Choroid plexus epithelial cell (primary cell): ENCODE measurements at places on chromosomes 7 and 10.

DNA sequence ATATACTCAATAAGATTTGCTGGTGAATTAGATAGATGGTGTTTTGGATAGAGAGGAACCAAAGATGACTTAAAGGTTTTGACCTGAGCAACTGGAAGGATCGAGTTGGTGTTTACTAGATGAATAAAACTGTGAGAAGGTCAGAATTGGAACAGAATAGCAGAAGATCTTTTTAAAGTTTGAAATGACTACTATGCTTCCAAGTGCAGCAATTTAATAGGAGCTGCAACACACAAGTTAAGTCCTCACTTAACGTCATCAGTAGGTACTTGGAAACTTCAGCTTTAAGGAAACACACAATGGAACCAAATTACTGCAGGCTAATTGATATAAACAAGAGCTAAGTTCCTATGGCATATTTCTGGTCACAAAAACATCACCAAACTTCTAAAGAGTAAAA is 86.5 kb downstream of the RTKN2 start:
- no peak for DNase-seq

DNA sequence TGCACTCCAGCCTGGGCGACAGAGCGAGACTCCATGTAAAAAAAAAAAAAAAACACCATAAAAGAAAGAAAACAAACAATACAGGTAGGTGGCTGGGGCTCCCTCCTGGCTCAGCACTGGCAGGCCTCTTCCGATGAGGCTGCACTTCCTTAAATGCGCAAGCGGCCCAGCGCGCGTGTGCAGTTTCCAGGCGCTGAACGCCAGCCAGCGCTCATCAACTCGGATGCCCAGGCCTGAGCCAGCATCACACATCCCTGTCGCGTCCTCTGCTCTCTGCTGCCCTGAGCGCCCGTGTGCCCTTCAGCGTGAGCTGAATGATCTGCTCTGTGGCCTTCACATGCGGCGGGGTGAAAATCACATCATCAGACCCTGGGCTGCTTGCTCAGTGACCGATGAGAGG is 31.8 kb downstream of the NUDT1 start:
- no peak for DNase-seq

DNA sequence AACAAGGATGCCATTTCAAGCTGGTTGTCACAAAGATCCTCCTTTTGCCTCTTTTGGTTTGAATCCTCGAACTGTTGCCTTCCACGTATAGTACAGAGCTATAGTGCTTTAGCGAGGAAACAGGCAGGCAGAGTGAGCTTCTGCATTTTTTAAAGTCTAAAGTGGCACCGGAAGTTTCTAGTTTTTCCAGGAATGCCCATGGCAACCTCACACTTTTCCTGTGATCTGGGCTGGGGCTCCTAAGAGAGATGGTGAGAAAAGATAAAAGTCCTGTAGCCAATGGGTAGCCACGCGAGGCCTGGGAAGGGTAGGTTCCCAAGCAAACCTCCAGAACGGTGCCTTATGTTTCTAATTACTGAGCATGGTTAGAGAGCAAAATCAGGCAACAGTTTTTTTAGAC is 76.7 kb downstream of the CALD1 start:
- DNase-seq, result no peak

GRCh38 chr10:129679207-129679606 is 212.2 kb downstream of the MGMT start:
- no peak for DNase-seq

GRCh38 chr7:102453319-102453718 is 11.3 kb downstream of the ALKBH4 start:
- no peak for DNase-seq

GRCh38 chr10:11683529-11684320 is 58.5 kb upstream of the ECHDC3 start:
- no peak for DNase-seq

- DNase-seq, result no peak
Measured at GRCh38 chr7:29154076-29154475, 7.7 kb upstream of the CPVL start.

DNA sequence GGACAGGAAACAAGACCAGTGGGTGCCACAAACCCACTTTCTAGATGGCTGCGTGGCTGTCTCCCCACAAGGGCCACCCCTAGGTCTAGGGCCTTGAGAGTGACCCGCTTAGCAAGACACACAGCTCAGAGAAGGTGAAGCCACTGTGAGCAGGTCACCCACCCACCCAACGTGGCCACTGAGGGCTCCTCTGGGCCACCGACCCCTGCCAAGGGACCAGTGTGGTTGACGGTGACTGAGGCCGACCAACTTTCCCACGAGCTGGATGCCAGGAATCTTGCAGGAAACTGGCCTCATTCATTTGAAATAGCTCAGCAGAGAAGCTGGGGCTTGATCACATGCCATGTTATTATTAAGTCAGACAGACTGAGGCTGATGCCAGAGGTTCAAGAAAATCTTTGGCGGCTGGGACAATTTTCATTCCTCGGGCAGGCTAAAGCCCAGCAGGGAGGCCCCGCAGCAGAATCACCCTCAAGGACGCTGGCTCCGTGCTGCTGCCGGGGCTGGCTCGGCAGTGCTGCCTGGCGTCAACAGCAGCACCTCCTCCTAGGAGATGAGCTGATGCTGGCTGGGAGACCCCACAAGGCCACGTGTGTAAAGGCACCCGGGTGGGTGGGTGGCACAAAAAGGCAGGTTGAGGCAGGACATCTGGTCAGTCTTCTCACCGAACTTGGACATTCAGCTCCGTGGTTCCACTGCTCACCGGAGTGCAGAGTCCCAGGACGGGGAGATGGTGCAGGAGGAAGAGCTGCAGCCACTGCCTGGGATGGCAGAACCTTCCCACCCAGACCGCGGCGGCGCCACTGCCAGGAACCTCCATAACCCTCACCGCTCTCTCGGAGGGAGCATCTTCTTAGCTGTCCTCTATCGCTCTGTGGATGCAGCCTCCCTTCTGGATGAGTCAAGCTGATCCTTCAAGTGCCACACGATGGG is 57.8 kb downstream of the ZRANB1 start:
- peak; percentile 83 for DNase-seq

GRCh38 chr7:142603870-142604448 is 145.3 kb upstream of the PRSS1 start:
- DNase-seq, result peak; percentile 87

GRCh38 chr10:28975891-28976531 is 298.7 kb downstream of the BAMBI start:
- DNase-seq, result peak; percentile 82

- DNase-seq, result no peak
Measured at GRCh38 chr10:32068569-32068968, 12.3 kb upstream of the KIF5B start.

- peak; percentile 82 for DNase-seq
Measured at GRCh38 chr7:139745678-139746143, 32.1 kb downstream of the HIPK2 start.

- peak; percentile 30 for DNase-seq
Measured at GRCh38 chr7:2440608-2441245, 35.5 kb downstream of the GRIFIN start.

GRCh38 chr7:1986366-1987083 is 246.2 kb downstream of the MAD1L1 start:
- no peak for DNase-seq

DNA sequence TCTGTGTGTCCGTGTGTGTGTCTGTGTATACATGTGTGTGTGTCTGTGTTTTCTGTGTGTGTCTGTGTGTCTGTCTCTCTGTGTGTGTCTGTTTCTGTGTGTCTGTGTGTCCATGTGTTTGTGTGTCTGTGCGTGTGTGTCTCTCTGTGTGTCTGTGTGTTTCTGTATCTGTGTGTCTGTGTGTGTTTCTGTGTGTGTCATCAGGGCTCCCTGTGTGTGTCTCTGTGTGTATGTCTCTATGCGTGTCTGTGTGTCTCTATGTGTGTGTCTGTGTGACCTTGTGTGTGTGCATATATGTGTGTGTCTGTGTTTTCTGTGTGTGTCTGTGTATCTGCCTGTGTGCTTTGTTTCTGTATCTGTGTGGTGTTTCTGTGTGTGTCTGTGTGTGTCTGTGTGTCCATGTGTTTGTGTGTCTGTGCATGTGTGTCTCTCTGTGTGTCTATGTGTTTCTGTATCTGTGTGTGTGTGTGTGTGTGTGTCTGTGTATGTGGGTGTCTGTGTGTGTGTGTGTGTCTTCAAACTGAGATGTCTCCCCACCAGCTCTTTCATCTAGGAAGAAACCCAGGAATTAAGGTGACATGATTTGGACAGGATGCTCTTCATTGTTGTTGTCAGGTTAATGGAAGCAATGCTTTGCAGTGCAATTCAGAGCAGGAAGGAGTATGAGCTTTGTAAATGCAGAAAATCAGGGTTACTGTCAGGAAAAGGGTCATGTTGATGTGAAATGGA is 20.7 kb upstream of the PPIF start:
- DNase-seq, result no peak

- peak; percentile 8 for DNase-seq
Measured at GRCh38 chr10:89738551-89739209, 37.3 kb downstream of the KIF20B start.

- DNase-seq, result peak; percentile 8
Measured at GRCh38 chr10:36385693-36386092, 739.7 kb upstream of the ANKRD30A start.

DNA sequence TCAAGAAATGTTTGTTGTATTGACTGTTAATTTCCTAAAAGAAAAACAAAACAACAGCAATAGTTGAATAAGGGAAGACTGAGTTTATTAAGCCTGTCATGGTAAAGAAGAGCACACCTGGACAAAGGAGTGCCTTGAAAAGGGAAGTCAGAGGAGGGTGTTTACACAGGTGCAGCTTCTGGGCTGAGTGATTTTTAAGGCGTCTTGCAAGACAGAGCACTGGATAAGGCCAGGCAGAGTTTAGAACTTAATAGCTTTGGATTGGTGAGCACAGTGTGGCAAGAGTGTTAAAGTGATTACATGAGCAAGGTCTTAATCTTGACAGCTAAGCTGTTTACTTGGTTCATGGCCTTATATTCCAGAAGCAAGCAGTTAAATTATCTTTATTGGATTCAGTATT is 423.2 kb downstream of the CNTNAP2 start:
- DNase-seq, result no peak

DNA sequence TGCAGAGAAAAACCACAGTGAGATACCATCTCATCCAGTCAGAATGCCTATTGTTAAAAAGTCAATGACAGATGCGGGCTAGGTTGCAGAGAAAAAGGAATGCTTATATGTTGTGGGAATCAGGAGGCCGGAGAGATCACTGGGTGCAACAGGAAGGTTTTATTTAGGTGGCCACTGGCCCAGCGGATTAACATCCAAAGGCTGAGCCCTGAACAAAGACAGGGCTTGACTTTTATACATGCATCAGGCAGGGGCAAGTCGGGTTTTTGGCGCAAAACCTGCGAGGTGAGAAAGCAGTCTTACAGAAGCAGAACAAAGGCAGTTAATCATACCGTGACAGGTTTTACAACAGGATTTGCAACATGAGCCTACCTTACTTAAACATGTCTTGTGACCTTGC is 620 bp downstream of the ZNF117 start:
- DNase-seq, result no peak

DNA sequence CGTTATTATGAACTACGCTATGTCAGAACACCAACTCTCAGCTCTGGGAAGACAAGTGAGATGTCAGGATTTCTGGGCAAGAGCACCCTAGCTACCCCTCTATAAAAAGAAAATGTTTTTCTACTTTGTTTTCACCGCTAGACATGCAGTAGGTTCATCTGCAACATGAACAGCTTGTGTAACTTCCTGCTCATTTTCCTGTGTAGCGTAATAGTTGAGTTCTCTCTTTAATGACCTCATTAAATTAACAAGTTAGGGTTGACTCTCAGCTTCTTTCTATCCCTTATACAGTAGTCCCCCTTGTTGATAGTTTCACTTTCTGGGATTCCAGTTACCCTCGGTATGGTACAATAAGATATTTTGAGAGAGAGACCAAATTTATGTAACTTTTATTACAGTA is 329.4 kb upstream of the ZNF32 start:
- DNase-seq, result no peak

- no peak for DNase-seq
Measured at GRCh38 chr10:110980807-110981206, 61.4 kb downstream of the SHOC2 start.

GRCh38 chr7:85196696-85197095 is 9.8 kb upstream of the SEMA3D start:
- DNase-seq, result no peak

DNA sequence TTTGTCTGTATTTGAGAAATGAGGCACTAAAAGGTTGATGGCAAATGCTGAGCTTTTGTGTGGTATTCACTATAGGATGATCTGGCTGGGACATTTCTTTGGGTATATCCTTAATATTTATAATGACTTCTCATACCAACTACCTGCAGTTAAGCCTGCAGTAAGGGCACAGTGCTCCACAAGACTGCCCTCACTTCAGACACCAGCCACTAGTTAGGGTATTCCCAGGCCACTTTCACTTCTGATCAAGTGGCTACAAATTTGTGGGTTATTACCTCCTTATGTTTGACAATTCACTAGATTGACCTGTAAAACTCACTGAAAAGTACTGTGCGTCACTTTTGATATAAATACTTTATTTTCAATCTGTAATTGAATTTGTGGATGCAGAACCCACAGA is 20.3 kb downstream of the CCDC126 start:
- no peak for DNase-seq

DNA sequence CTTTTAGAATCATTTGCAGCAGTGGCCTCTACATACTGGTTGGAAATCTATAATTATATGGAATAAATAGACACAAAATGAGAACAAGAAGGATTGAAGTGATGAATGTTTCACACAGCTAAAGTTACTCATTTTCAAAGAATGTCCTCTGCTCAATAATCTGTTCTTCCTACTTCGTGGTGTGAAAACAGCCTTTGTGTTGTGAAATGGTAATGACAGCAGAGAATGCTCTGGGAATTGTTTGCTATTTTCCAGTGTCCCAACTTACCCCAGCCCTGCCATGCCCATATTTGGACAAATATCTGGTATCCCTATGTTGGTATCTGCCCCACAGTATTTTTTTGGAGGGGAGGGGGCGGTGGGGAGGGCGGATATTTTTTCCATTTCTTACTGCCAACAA is 130.4 kb downstream of the GLI3 start:
- no peak for DNase-seq

GRCh38 chr10:24114556-24114955 is 94.4 kb upstream of the KIAA1217 start:
- DNase-seq, result no peak

DNA sequence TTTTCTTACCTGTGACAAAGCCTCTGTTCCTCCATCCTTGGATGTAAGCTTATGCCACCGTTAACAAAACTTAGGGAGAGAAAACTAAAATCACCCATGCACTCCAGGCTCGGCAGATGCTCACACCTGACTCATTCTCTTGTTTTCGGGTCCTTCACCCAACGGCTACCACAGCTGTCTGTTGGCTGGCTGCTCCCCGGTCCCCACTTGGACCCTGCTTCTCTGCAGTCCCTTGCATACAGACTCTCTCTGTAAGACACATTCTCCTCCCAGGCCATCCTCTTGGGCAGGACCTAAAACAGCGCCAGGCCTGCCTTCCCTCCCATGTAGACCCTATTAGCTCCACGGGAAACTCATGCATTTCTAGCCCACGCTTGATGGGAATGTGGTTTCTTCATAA is 12.1 kb upstream of the INHBA start:
- no peak for DNase-seq

GRCh38 chr7:89776980-89777379 is 377.3 kb upstream of the STEAP1 start:
- no peak for DNase-seq
